ENCODE measurements at places on chromosomes 12 and 14. TPM values are rescaled to one million over a fixed set of nuclear protein-coding genes. Genes with fewer than 3 reads are reported as not detected.

DTX3 gene
- 16.9 TPM for total RNA-seq

SRGAP1 gene
- total RNA-seq: 11.9 TPM

DEGS2 gene
- total RNA-seq: 0.16 TPM

BEGAIN gene
- total RNA-seq: 0.18 TPM

HOXC12 gene
- total RNA-seq: not detected

RNFT2 gene
- 2.3 TPM for total RNA-seq

PGF gene
- total RNA-seq: 0.36 TPM

SPATA7 gene
- total RNA-seq: 20.0 TPM

DNA sequence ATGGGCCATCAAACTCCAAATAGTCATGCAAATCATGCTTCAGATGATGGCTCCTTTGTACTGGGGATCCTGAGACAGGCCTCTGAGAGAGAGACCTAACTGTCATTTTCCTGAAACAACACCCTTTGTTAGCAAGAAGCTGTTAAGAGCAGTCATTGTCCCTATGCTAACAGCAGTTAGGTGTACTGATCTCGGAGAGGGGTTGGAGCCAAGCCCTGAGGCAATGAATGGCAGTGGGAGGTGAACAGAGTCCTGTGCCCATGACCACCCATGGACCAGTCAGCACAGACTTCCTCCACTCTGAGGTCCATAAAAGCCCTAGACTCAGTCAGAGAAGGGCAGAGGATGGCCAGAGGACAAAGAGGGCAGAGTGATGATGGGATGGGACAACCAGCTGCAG, 747.6 kb upstream of the LRFN5 start:
- DNase-seq: no peak

- DNase-seq: peak; percentile 82
Measured at GRCh38 chr12:47307680-47308399, 228.1 kb upstream of the AMIGO2 start.

GRCh38 chr12:51012570-51013236, 13.5 kb downstream of the SLC11A2 start:
- DNase-seq: peak; percentile 14

DNA sequence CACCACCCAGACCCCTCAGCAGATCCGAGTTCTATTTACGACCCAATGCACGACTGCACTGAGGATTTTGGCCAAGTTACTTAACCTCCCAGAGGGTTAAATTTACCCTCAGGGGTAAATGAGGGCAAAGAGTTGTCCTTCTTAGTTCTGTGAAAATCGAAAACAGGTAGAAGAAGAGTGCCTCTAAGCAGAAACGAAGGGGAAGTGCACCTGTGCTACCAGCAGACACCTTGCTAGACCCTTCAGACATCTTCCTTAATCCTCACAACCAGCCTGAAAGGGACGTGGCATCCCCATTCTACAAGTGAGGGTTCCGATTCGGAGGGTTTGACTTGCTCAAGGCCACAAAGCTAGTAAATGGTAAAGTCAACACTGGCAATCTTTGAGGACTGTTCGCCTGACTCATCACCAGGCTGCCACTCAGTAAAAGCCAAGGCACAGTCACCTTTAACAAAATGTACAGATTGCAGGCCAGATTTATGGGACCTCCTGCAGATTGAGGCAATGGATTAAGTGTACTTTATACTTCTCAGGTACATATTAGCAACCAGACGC, 1.6 kb downstream of the GSG1 start:
- no peak for DNase-seq

DNA sequence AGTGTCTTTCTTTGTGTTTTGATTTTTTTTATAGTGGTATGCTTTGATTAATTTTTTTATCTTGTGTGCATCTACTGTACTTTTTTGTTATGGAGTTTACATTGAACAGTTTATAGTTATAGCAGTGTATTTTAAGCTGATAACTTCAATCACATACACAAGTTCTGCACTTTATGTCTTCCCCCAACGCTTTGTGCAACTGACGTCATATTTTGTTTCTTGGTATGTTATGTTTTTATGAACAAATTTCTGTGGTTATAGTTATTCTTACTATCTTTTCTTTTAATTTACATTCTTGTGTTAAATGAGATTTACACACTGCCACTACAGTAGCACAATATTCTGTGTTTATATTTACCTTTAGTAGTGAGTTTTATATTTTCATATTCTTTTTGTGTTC, 197.1 kb downstream of the SNAPC1 start:
- no peak for DNase-seq

- no peak for DNase-seq
Measured at GRCh38 chr14:63431466-63431865, 111.7 kb downstream of the PPP2R5E start.

GRCh38 chr12:79634957-79635471, 55.8 kb downstream of the PAWR start:
- peak; percentile 83 for DNase-seq

- no peak for DNase-seq
Measured at GRCh38 chr14:75549169-75549568, 26.9 kb downstream of the BATF start.

GRCh38 chr12:72677846-72678245, 405.7 kb downstream of the TRHDE start:
- DNase-seq: no peak

DNA sequence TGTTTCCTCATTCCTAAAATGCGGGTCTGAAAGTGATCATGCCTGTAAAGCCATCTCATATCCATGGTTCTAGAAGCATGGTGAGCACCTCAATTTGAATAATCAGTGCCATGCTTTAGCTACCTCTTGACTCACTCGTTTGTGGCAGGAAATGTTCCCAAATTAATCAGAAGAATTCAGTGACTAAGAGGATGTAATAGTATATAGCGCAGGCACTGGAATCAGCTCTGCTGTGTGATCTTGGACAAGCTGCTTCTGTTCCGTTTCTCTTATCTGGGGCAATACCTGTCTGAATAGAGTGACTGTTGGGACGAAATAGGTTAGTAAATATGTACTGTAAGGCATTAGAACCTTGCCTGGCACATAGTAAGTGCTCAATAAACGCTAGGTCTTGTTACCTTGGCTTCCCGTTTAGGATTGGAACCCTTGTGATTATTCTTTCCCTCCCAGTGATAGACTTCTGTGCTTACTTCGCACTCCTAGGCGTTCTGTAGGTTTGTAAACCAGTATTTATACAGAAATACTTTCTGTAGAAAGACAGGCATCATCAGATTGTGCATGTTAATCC, 820 bp upstream of the SMAGP start:
- peak; percentile 77 for DNase-seq

DNA sequence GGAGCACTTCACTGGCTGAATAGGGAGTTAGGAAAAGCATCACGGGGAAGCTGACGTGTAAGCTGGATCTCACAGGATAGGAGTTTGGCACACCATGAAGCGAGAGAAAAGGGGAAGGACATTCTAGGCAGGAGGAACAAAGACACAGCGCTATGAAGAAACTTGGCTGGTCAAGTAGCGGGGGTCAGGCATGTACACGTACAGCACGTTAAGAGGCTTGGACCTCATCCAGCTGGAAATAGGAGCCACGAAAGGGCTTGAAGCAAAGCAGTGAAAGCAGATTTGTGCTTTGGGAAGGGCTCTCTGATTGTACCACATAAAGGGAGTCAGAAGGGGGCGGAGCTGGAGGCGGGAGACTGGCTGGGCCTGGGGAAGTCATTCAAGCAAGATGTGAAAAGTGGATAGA, 19.6 kb upstream of the GALNT8 start:
- peak; percentile 93 for DNase-seq

GRCh38 chr12:24955853-24956252, 7.0 kb upstream of the BCAT1 start:
- no peak for DNase-seq

DNA sequence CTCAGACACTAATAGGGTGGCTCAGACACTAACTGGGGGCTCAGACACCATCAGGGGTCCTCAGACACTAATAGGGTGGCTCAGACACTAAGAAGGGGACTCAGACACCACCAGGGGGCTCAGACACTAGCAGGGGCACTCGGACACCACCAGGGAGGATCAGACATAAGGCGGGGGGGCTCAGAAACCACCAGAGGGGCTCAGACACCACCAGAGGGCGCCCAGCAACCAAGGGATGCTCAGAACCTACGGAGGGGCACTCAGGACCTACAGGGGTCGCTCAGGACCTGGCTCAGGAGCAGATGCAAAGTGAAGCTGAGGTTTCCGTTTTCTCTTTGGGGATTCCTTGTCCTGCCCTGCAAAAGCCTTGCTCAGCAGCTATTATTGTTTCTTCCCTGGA, 448.5 kb downstream of the TMEM121 start:
- DNase-seq: no peak

- DNase-seq: no peak
Measured at GRCh38 chr12:76109879-76110278, 25.4 kb upstream of the NAP1L1 start.

DNA sequence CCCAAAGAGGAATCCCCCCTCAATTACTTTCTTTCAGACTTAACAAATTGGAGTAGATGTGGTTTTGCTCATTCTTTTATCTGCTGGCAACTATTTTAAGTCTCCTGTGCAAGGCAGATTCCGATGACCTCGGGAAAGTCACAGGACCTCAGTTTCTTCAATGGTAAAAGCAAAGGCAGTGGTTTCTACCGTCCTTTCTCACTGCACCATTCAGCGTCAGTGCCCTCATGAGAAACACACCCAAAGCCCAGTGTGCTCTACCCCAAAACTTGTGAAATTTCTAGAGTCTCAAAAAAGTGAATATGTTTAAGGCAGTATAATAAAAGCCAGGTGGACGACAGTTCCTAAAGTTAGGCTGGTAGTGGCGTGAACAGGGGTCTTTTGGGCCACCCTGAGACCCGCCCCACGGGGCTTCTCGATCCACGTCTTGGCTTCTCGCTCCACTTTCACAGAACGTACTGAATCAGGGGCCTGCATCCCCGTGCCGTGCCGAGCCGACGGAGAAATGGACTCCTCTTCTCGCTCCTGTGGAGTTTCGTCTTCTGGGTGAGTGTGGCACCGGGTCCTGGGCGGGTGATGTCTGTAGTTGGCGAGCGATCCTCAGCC, 1.3 kb upstream of the ARHGAP5 start:
- DNase-seq: peak; percentile 26

GRCh38 chr14:34103176-34103575, 152.3 kb upstream of the EGLN3 start:
- no peak for DNase-seq

- DNase-seq: peak; percentile 23
Measured at GRCh38 chr12:56836317-56836716, 73.2 kb downstream of the HSD17B6 start.

- no peak for DNase-seq
Measured at GRCh38 chr12:120979862-120980696, 1.7 kb downstream of the HNF1A start.

- no peak for DNase-seq
Measured at GRCh38 chr12:106974511-106974910, 12.4 kb downstream of the MTERF2 start.

GRCh38 chr14:77023001-77023996, 5.2 kb downstream of the IRF2BPL start:
- peak; percentile 55 for DNase-seq

DNA sequence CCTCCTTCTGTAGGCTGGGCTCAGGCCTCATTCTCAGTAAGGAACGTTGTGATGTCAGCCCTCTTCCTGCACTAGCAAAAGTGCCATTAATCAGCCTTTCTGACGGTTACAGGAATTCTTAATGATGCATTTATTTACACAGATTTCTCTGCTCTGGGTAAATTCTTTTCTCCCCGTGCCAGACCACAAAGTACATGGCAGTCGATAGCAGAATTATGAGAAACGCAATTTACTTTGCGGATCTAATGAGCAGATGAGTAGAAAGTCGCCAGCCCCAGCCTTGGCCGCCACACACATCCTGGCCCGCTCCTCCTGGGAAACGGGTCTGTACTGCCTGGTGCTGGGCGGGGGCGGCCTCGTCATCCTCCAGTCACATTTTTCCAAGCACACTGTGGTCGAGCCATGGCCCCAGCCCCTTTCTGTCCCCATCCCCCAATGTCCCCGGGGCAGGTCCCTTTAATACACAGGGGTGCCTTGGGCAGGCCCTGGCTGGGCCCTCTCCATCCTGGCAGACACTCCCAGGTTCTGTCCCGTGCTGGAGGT, 25.9 kb downstream of the NOC4L start:
- DNase-seq: peak; percentile 88

GRCh38 chr14:100955201-100955600, 51.7 kb upstream of the RTL1 start:
- peak; percentile 23 for DNase-seq

- no peak for DNase-seq
Measured at GRCh38 chr14:36516719-36517241, 3.3 kb downstream of the NKX2-1 start.

- peak; percentile 87 for DNase-seq
Measured at GRCh38 chr12:71392521-71393145, 47.0 kb upstream of the LGR5 start.

GRCh38 chr12:124125203-124125871, 152.3 kb downstream of the ZNF664 start:
- no peak for DNase-seq

DNA sequence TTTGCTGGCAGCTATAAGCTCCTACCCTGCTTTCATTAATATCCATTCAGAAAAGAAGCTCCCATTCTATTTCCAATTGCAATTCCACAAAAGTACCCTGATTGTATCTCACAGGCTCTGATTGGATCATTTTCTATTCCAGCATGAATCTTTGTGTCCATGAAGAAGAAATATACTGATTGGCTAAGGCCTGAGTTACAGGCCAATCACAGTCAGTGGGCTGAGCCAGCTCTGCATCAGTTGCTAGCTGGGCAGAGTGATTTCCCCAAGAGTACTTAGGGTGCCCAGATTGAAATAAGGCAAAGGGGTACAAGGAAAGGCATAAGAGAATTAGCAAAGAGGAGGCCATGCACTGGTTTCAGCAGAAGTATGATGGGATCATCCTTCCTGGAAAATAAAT, 14.4 kb downstream of the ART4 start:
- no peak for DNase-seq

DNA sequence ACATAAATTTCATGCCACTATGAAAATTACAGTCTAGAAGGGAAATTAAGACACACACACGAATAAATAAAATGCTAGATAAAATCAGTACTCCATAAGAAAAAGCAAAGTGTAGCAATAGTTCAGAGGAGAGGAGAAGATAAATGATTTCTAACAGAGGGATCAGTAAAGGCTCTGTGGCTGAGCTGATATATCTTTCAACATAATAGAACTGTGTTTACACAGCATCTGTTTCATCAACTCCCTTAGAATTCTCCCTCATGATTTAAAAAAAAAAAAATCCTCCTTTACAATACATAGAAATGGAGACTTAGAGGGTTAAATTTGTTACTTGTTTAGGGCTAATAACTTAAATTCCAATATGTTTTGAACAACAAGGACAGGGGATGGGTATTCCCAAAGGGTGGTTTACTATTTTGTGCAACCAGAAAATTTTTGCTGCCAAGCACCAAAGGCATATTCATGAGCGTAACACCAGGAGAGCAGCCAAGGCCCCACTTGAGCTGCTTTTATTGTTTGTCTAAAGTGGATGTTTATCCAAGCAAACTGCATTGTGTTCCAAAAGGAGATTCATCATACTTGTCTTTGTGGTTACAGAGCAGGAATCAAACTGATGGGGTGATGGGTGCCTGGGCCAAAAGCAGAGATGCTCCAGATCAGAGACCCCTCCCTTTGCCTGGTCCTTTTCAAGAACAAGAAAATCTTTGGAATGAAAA, 162.7 kb downstream of the BMP4 start:
- peak; percentile 57 for DNase-seq

DNA sequence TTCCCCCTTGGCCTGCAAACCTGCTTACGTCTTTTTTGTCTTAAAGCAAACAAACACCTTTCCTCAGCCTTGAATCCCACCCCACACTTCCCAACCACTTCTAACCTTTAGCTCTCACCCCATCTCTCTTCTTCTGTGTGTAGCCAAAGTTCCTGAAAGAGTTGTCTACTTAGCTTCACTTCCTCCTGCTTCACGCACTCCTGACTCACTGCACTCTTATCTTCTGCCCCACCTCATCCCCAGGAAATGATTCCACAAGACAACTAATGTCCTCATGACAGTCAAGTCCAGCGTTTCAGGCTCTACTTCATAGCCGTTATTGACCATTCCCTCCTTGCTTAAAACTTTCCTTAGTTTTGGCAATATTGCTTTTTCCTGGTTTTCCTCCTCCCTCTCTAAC, 22.4 kb downstream of the EIF2B2 start:
- DNase-seq: peak; percentile 53

Data from fibroblast of the aortic adventitia (primary cell).